NCI-H2227 treated with DMSO at 0.1 percent for 48 hours (cell line): ENCODE measurements at places on chromosomes 4 and X.

DNA sequence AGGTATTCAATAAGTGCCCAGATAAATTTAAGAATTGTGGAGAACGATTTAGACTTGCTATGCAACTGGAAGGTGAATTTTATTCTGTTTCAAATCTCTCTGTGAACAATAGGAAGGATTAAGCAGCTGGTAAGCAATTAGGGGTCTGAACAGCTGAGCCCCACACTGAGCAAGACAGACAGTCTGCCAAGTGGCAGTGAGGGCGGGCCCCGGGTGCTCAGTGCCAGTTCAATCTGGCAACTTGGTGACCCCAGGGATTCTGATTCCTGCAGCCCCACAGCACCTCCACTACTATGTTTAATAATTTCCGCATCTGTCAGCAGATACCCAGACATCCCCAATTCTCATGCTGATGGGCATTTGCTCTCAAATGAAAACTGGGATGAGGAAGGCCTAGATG, 317.3 kb downstream of the PPP1R2C start:
- DNase-seq = no peak

DNA sequence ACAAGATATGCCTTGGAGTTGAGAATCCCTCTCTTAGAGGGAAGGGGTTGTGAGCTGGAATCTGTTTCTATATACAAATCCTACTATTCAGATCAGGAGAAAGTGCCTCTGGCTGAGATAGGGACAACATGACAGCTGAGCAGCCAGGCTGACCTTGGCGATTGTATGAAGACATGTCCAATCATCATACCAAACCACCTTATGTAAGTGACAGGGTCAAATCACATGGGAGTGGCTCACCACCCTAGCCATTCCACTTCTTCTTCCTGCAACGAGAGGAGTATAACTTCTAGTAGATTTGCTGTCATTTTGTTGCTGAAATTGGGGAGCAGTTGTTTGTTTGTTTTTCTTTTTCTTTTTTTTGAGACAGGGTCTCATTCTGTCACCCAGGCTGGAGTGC, 48.3 kb upstream of the TMEM150C start:
- no peak for DNase-seq

DNA sequence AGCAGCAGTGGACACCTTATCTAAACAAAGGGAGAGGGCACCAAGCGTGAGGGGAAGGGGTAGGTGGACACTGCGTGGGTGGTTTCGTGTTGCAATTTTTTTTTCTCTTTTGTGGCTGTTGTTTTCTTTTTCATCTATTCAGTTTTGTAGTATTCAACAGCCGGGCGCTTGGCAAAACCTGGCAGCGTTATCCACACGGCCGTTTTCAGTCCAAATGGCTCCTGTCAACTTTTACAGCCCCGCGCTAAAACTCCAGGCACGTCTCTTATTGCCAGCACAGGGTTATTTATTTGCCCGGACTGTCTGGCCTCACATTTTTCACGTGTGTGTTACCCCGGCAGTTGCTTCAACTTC, 192.2 kb downstream of the BCOR start:
- DNase-seq = no peak

DNA sequence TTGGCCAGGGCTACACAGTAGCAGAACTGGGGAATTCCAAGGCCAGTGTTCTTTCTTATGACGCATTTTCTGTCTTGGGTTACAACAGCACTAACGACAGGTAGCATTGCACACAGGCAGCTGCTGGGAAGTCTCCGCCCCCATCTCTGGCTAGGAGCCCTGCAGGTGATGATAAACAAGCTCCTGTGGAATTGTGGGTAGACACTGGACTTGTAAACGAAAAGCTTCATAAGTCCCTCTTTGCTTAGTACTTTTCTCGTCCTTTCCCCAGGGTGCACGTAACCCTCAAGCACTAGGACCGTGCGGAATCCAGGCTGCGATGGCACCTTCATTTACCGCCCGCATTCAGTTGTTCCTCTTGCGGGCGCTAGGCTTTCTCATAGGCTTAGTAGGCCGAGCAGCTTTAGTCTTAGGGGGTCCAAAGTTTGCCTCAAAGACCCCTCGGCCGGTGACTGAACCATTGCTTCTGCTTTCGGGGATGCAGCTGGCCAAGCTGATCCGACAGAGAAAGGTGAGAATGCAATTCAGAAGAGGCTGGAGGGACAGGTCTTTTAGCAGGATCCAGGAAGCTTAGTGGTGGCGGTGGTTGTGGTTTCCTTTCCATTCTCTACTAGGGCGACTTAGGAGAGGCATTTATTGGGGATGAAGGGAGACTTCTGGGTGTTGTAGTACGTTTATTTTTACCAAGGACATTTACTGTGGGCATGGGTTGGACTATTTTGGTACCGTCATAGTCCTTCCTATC, at the start of gene FAAH2:
FAAH2 (plus strand) TSS at position 200 of the 745 bp plus-strand sequence; CDS start at position 320, 120 bp downstream.
- peak; percentile 63 for DNase-seq

- DNase-seq = no peak
Measured at GRCh38 chr4:74439952-74440351, 5.0 kb upstream of the AREG start.

DNA sequence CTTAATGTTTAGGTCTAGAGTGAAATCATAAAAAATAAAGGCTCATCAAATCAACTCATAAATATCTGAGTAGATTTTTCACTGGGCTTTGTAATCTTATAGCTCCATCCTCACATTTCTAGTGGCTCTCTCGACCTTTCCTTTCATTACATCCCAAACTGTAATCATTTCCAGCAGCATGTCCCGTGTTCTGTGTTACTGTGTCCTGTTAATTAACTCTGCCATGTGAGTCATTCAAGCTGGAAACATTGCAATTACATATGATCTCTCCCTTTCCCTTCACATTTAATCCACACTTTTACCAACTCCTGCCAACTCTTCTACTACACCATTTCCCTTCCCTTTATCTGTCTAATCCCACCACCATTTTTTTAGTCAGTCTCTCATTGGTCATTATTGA, 75.5 kb downstream of the UGT8 start:
- DNase-seq = peak; percentile 10

GRCh38 chr4:94947681-94948108, 189.9 kb downstream of the BMPR1B start:
- DNase-seq = no peak

DNA sequence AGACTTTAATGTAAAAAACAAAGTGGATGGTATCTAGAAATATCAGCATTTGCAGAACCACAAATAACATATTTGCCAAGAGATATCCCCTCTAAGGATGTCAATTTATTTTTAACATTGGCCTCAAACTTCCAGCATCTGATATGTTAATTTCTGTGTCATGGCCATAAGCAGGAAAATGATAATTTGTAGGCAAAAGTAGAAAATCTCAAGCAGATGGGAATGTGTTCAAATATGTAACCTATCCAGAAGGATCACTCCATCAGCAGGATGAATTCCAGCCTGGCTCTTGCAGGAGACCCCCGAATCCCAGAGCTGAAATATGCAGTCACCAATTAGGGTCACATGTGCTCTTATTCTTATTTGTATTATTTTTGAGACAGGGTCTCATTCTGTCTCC, 55.4 kb upstream of the PRKX start:
- no peak for DNase-seq

DNA sequence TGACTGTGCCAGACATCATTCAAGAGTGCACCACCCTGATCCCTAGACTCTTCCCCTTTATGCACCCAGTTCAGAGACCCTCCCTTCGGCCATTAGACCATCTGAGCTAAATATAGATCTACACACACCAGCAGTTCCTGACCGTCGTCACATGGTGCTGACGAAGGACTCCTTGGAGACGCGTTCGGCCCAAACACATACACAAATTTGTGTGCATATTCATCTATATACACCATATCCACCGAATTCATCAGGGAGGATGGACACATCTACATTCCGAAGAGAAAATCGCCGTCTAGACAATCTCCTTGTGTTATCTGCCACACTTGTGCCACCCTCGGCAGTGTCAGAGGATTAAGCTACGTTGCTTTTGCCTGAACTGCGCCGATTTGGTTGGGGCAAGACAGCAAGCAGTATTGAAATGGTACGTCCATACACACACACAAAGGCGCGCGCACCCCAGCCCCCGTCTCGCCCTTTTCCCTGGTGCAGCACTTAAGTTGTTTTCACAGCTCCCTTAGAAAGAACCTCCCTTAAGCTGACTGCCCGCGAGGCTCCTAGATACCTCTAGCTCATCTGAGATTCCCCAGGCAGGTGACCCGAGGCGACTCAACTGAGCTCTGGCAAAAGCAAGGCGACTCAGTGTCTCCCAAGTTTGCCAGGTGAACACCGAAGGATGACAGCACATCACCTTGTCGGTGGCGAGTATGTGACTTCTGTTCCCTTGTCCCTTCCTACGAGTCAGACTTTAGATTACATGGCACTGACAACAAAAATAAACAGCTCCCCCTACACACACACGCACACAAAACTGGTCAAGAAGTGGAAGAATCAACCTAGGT, 1.0 kb downstream of the RASGEF1B start:
- DNase-seq = peak; percentile 37

DNA sequence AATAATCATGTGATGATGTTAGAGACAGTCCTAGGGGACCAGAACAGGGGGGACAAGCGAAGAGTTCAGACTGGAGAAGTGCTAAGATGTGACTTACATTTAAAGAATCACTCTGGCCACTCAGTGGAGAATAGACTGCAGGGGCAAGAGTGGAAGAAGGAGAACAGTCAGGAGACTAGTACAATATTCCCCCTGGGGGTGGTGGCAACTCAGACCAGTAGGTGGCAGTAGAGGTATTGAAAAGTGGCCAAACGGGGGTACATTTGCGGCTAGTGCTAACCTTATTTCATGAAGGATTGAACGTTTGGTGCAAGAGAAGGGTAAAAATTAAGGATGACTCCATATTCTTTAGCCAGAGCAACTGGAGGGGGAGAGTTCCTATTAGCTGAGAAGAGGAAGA, 2.7 kb upstream of the BMX start:
- DNase-seq = peak; percentile 82

- no peak for DNase-seq
Measured at GRCh38 chr4:127698789-127699200, 31.4 kb upstream of the SLC25A31 start.
